ENCODE measurements at places on chromosomes 1 and 21.

GRCh38 chr1:197675583-197676208, 99.6 kb downstream of the DENND1B start:
- DNase-seq, result peak; percentile 71

GRCh38 chr1:54815086-54815876, 14.2 kb upstream of the TTC22 start:
- DNase-seq, result no peak

DNA sequence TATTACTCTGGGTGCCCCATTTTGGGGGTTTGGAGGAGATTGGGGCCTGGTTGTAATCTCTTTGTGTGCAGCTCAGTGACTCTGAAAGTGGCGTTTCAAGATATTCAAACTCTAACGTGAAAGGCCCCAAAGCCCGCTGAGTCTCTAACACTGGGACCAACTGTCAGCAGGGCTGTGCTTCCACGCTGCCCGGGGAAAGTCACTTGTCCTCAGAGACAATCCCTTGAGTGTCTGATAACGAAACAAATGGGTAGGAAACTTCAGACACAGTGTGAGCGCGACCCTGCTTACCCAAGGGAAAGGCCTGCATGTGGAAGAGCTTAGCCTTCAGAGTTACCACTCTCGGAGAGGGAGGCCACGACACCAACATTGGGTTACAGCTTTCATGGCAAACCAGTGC, 837 bp downstream of the UBASH3A start:
- no peak for DNase-seq

DNA sequence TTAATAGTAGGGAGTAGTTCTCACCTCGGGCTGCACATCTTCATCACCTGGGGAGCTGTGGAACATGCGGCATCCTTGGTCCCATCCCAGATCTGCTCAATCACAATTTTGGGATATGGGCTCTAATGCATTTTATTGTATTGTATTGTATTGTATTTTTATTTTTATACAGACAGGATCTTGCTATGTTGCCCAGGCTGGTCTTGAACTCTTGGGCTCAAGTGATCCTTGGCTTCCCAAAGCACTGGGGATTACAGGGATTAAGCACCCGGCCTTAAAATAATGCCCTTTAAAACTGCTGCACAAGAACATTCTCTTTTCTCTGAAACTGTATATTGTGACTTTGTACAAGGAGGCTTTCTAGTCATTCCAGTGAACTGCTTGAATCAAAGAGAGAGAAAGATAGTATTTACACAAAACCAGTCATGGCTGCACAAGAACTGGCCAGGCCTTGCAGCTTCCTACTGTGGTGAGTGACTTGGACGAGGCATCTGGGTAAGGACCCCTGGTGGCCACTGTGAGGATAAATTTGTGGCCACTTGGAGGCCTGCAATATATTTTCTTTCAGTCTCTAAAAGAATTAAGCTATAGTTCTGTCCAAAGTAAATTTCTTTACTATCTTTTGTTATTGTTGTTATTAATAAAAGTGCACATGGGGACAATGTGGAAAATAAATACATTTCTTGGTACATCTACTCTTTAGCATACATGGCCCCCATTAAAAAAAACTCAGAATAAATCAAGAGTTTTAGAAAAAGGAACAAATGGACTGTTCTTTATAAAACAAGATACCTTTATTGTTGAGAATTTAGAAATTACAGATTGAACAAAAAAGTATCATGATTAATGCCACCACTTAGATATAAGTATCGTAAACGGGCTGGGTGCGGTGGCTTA, 48.0 kb downstream of the TBCE start:
- peak; percentile 81 for DNase-seq

DNA sequence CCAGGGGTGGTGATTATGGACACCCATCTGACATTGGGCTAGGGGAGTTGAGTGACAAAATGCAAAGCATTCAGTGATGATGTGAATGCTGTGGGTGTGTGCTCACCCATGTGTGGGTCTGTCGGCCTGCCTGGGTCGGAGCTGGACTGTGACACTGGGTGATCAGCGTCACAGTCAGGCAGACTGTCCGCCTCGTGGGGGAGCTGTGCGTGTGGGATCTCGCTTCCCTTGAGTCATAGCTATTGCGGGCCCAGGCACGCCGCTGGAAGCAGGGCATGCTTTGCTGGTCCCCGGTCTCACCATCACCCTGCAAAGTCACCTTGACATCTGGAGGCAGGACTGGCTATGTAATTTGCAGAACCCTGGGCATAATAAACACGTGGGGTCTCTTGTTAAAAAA, 156.9 kb upstream of the IGSF21 start:
- no peak for DNase-seq

DNA sequence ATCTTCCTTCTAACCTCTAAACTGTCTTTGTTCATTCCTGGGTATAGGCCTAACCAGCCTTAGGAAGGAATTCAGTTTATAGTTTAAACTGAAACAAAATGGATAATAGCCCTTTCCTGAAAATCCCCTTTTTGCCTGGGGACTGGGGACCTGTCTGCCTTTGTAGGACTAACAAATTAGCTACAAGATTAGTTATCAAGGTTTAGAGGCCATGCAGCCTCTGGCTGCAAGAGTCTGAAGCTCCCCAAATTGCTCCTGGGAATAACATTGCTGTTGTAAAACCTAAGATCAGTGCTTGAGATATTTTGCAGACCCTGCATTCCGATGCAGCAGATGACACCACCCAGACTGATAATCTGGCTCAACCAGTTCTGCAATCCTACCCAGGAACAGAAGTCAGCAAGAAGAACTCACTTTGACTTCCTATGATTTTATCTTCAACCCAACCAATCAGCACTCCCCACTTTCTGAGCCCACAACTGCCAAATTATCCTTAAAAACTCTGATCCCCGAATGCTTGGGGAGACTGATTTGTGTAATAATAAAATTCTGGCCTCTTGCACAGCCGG, 96.6 kb upstream of the ETV3 start:
- DNase-seq, result no peak

DNA sequence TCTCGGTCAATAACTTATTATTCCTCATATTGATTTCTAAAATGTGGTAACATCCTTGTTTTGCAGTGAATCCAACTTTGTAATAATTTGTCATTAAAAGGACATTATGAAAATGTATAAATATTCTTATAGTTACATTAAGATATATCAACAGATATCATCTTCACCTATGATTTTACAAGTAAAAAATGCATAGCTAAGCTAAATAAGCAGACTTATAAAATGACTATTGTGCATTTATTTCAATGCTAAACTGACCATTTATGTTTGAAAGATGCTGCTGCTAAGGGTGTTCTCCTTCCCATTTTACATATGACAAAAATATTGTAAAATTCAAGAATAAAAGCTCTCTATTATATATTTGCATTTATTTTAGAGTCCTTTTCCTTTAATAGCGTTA, 7.8 kb downstream of the PROX1 start:
- no peak for DNase-seq

DNA sequence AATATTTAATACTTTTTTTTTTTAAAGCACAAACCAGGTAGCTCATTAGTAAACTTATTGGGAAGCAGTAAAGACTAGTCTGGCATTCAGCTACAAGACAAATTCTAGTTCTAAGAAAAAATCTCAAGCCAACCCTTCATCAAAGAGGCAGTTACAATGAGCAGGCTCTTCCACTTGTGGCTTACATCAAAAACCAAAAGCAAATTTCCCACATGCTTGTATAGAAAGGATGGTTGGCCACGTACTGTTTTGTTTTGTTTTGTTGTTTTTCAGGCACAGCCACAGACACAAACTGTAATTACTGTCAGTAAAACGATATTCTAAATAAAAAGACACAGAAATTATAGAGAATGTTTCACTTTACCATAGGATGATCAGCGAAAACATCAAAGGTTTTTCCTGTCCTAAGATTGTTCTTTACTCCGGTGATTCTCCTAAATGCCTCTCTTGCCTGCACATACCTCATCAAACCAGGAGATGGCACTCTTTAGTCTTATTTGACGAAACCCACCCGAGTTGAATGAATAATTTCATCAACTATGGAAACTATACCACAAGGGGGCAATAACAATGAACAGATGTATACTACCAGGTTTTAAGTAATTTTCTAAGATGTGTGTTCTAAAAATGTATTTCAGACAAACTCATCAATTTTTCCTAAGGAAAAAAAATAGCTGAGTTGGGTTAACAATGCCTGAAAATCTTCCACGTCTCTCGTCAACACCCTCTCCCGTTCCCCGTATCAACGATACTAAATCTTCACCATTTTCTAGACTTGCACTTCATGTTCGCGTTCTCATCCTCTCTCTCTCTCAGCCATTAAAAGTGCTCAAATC, 26.9 kb downstream of the RPL5 start:
- peak; percentile 65 for DNase-seq

GRCh38 chr1:200979574-200980451, 43.7 kb downstream of the KIF21B start:
- DNase-seq, result peak; percentile 92

DNA sequence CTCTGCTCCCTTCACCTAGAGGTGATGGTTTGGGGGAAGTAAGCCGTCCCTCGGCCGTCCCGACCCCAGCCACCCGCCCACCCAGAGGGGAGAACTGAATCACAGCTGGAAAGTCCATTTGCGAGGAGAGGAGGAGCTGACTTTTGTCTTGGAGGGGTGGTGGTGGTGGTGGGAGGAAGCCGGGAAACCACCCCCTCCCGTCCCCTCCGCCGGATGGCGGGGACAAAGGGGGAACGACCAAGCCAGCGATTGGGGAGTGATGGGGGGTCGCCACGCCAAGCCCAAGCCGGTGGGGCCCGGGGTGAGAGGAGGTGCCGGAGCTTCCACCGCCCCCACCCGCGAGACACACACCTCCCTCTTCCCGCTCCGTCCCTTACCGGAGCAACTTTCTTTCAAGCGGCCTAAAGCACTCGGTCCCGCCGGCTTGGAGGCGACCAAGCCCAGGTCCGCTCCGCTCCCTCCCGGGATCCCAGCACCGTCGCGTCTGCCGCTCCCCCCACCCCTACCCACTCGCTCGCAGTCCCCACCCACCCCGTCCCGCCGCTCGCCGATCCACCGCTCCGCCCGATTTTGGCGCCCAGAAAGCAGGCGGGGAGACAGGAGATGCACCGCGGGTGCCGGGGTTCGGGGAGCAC, 540 bp downstream of the ARHGEF2 start:
- DNase-seq, result peak; percentile 83

DNA sequence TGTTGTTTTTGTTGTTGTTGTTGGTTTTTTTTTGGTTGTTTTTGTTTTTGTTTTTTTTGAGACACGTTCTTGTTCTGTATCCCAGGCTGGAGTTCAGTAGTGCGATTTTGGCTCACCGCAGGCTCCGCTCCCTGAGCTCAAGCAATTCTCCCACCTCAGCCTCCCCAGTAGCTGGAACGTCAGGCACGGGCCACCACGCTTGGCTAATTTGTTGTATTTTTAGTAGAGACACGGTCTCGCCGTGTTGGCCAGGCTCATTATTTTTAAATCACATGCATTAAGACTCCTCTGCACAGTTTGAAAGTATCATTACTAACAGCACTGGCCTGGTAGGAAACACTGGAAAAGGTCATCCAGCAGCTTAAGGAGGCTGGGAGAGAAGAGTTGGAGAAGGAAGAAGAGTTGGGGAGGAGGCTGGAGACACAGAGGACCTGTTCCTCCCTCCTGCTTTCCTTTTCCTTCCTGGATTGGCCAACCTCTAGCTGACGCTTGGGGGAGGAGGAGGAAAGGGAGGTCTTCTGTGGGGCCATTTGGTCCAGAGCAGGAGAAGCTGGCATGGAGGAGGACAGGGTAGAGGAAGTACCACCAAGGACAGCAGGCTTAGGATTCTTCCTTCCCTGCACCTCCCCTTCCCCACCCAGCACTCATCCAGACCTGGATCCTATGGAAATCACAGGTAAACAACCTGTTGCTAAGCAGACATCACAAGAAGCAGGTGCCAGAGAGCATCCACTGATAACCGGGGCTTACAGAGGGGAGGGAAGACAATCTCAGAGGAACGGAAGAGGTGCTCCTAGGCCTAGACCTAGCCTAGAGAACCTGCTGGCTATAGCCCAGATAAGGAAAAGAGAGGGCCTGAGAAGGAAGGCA, 71.9 kb upstream of the GOLT1A start:
- no peak for DNase-seq

DNA sequence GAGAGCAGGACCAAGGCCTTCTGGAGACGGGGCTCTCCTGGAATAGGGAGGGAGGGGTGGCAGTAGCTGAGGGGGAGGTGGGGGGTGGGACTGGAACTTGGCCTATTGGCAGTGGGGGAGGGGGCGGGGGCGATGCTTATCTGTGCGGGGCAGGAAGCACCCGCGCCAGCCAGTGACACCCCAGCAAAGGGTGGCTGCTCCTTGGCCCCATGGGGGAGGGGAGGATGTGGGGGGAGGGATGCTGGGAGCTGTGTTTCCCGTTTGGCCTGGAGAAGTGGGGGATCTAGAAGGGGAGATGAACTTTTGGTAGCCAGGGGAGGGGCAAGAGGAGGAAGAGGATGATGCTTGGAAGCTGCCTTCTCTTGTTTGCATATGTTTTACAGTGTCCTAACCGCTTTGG, 11.0 kb downstream of the ZBTB7B start:
- no peak for DNase-seq

- DNase-seq, result no peak
Observed at GRCh38 chr1:216827251-216827650, 104.0 kb upstream of the ESRRG start.

- DNase-seq, result no peak
Observed at GRCh38 chr1:5239911-5240310, 585.5 kb downstream of the AJAP1 start.

DNA sequence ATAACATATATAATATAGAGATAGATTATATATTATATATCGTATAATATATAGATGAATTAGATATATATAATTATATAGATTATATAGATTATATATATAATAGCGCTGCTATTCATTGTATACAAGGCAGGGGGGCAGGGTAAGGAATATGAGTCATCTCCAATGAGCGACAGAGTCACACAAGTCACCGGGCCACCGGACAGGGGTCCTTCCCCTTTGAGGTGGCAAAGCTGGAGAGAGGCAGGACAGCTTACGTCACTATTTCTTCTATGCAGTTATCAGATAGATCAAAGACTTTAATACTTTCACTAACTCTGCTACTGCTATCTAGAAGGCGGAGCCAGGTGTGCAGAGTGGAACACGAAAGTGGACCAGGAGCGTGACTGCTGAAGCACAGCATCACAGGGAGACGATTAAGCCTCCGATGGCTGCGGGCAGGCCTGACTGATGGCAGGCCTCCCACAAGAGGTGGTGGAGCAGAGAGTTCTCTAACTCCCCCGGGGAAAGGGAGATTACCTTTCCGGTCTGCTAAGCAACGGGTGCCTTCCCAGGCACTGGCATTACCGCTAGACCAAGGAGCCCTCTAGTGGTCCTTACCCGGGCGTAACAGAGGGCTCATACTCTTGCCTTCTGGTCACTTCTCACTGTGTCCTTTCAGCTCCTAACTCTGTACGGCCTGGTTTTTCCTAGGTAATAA, 2154.7 kb downstream of the MRPL39 start:
- DNase-seq, result no peak

Measured in D341Med (cell line).